AG08396 (cell line): ENCODE measurements at places on chromosomes 1 and 21.

DNA sequence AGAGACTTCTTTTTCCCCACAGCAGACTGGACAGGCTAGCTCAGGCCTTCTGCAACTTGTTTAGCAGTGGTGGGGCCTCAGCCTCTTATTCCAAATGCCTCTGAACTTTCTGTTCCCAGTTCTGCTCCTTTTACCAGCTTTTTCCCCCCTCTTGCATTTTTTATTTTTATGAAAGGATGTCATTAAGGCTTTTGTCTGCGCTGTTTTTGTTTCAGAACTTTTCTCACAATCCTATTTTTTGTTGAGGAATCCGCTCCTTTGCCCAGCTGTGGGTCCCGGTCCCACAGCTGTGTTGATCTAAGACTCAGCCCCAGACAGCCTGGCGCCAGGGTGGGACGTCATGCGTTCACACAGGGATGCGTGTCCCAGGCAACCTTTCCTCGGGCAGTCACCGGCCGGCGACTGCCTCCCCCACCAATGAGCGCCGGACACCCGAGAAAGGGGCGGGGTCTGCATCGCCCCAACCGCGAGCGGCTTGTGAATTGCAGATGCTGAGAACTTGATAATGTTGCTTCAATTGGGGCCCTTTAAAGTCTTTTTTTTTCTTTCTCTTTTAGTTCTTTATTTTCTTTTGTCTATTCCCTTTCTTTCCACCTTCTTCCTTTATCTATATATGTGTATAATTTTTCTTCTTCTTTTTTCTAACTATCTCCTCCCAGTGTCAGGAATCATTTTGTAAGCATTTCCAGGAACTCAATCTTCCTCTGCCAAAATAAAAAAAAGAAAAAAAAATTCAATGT lies 3.0 kb upstream of the ID3 start:
- DNase-seq, result peak; percentile 94

DNA sequence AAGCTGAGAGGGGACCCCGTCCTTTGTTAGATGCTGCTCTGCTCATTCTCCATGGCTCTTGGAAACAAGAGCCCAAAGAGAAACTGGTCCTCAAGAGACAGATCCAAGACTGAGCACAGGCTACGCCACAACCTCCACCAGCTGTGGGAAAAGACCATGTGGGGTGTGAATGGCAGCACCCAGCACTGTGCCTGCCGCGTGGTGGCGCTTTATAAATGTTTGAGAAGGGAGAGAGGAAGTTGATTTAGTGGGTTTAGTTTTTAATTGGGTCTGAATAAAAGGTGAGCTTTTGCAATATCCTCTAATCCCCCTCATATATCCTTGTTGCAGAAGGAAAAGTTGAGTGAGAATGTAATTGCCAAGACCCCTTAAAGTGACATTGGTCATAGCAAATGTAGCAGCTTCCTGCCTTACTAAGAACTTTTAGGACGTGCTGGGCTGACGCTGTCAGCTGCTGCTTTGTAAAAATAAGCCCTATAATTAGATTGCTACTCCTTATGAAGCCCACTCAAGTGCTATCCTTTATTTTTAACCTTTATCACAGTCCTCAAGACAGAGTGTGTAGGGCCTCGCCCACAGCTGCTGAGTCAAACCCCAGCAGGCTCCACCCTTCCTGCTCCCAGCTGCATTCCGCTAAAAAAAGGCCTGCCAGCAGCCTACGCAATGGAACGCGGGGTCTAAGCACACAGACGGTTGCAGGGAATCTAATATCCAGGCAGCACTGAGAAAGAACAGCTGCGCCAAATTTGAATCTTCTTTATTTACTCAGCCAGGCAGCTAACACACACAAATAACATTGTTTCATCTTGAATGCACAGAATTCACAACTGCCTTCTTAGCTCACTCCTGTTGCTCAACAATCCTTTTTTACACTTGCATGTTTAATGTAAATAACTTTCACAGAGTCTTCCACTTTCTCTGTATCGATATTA lies 47.4 kb upstream of the PRDX6 start:
- DNase-seq, result peak; percentile 86

- no peak for DNase-seq
Observed at GRCh38 chr1:70916034-70916427, 131.6 kb downstream of the PTGER3 start.

DNA sequence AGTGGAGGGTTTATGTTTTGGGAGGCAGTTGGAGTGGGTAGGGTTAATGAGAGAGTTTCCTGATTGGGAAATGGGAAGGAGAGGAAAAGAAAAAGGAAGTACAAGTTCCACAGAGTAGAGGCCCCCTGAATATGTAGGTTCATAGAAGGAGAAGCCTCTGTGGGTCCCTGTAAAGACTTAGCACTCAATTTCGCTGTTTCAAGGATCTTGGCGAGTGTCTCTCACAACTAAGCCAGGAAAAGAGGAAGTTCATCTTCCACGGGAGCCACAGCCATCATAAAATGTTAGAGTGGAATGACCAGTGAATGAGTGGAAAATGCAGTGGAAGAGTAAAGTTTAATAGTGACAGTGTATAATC lies 17.4 kb upstream of the DPYD start:
- no peak for DNase-seq
